ENCODE measurements at places on chromosomes 6 and 20.

DNA sequence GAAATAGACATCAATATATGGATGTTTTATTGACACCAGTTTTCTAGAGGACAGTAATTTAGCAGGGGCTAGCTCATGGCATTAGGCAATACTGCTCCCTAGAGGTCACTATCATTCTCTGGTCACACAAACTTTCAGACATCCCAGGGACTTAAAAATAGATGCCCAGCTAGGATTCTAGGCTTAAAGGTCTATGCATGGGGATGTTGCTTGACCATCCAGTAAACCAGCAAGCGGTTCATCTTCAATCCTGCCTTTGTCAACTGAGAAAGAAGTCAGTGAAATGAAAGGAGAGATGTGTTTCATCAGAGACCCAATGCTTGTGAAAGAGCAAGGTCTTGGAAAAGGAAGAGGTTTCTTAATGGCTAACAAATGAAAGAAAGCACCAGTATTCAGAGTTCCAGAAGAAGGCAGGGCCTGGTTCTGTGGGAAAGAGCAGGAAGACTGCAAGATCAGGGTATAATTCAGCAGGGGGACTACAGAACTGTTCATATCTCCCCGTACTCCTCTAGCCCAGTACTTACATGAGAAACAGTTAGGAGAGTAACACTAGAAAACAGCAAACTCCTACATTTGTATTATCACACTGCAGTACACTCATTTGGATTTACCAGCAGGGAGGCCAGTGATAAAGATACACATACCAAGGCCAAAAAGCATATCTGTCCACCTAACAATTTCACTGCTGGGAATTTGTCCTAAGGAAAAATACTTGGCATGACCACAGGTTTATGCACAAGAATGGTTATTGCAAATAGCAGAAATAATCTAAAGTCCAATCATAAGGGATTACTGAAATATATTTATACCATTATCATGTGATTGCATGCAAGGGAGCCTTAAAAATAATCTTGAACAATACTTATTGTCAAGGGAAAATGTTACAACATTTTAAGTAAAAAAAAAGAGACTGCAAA, 151.4 kb upstream of the LAMA2 start:
- ATAC-seq, result peak; percentile 42

DNA sequence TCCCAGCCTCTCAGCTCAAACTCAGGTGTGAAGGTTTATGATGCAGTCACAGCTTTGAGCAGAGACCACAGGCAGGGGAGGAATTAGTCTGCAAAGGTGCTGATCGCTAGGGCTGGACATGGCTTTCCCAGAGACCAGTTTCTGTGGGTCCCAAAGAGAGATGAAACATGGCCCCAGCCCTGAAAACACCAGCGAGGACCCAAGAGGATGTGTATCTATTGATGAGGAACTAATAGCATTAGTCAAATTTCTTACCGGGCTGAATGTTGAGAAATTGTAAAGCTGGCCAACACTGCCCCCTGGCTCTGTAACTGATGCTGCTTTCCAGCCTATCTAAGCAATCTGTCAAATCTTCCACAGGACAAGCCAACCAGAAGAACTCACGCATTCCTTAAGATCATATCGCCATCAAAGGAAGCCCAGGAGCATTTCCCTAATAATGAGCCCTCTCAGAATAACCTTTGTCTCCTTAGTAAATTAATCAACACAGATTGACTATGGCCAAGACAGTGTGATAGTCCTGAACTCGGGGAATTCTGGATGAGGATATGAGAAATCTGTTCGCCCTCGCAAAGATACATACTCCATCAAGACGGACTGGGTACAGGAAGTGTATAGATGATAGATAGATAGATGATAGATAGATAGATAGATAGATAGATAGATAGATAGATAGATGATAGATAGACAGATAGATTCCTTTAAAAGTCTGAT, 7.8 kb upstream of the ACSS1 start:
- ATAC-seq, result peak; percentile 82

DNA sequence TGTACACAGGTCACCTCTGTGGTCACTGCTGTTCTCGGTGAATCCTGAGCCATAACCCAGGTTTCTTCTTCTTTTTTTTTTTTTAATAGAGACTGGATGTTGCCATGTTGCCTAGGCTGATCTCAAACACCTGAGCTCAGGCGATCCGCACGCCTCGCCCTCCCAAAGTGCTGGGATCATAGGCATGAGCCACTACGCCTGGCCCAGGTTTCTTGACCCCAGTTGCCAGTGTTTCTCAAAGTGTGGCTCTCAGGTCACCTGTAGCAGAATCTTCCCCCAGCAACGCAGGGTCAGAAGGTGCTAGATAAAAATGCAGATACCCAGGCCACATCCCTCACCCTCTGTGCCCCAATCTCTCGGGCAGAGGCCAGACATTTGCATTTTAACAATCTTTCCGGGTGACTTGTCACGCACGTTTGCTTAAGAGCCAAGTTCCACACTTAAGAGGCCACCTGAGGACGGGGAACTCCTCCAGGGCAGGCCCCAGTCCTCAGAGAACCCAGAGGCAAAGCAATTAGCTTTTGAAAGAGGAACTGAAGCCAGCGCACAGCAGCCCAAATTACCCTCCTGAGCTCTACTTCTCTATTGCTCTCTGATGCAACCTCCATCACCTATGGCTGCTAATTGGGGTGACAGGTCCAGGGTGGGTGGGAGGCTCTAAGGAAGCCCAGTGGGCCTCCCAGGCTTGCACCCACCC, 81.8 kb downstream of the NFATC2 start:
- ATAC-seq, result peak; percentile 97

DNA sequence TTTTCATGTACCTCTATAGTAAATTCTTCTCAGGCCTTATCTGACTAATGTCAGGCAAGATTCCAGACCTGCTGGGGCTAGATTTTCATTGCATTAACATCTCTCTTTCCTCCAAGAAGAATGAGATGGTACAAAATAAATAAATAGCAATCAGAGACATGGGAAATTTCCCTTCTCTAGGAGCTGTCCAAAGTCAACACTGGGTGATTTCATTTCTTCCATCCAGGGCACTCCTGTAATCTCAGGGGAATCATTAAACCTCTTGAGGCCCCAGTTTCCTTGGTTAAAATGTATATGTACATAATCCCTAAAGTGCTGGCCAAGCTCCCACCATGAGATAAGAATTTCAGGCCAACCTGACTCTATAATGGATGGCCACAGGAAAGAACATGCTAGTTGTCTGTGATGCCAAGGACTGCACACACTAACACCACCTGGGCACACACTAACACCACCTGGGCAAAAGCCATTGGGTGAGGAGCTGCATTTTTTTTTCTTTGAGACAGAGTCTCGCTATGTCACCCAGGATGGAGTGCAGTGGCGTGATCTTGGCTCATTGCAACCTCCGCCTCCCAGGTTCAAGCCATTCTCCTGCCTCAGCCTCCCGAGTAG, 912 bp downstream of the IL17F start:
- no peak for ATAC-seq

GRCh38 chr6:34234667-34235306, 1.9 kb upstream of the HMGA1 start:
- ATAC-seq, result no peak

- peak; percentile 68 for ATAC-seq
Observed at GRCh38 chr6:44735630-44735963, 348.1 kb downstream of the CDC5L start.

DNA sequence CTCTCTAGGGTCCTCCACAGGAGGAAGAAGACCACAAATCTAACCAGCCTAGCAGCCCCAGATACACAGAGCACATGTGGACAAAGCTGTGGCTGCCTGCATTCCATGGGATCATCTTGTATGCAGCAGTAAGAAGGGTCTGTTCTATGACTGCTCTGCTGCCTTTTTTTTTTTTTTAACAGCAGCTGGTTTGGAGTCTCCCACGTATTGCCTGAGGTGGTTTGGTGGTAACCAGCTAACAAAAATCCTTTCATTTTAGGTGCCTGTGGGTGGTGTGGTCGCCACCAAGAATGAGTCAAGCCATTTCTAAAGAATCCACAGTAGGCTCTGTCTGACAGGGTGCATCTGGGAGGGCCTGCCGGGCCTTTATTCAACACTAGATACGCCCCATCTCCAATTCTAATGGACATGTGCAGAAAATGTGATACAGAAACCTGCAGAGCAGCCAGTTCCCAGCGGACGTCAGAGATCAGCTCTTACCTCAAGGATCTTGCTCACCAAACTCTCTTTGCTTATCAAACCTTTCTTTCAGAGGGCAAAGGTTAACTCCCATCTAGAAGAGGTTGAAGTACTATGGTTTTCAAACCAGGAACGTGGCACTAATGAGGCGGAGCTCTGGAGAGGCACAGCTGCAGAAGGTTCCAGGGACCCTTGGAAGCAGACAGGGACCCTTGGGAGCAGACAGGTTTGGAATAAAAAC, 32.0 kb downstream of the GNAS-AS1 start:
- peak; percentile 72 for ATAC-seq

DNA sequence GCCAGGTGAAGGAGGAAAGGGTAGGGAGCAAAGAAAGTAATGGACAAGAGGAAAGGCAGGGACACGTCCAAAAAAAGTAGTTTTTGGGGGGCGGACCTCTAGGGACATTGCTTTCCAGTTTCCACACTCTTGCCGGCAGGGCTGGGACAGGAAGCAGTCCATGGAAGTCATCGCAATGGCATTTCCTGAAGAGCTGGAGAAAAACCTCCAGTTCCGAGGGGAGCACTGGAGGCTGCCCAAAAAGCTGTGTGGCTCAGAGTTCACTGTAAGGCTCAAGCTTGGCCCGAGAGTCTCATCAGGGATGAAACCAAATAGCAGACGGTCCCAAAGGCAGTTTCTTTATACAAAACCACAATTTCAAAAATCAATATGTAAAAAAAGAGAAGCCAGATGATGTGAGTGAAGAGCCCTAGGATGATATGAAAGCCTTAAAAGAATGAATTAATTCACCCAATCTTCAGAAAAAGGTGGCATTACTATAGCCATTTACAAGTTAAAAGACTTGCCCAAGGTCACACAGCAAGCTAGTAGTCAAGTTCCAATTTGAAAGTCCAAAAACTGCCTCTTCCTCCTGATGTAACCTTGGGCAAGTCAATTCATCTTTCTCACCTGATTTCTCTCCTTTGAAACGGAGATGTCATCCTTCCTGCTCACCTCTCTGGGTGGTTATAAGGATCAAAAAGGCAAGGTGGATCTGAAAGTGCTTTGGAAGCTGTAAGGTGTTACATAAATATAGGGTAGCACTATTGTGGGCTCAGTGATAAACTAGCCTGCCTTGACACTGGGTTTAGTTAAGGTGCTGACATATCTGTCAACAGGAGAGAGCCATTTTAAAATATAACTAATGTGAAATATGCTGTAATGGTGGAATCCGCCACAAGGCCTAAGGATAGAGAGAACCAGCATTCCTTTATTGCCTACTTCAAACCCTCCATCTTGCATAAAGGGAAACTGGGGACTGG, 9.1 kb downstream of the BCL2L1 start:
- ATAC-seq, result no peak

DNA sequence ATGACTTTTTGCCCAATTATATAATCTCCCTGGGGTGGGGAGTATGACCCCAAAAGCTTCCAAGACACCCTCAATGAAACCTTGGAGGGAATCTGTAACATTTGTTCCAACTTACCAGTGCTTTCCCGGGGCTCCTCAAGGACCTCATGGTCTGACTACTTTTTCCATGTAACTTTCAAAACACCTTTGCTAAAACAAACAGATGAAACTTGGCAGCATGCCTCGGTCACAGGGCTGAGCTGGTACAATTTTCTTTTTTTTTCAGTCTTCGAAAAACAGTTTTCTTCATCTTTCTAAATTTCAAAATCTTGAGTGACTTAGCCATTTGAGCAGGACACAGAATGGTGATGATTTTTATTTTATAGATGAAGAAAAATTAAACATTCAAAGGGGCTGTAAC, 241.2 kb downstream of the BMP7 start:
- no peak for ATAC-seq

DNA sequence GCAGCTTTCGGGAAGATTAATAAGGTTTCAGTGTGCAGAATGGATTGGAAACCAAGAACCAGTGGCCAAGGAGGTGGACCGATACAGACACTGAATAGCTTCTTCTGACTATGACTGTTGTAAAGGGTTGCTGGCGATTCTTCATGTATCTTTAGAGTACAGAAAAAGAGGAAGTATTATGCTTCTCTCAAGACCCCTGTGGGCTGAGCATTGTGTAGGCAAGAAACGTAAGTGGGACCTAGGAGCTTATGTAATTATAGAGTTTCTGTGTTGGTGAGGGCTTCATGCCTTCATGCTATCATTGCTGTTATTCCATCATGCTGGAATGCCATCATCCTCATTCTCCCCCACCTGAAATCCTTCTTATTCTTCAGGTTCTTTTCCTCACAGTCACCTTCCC, 105.4 kb upstream of the AKIRIN2 start:
- peak; percentile 83 for ATAC-seq

DNA sequence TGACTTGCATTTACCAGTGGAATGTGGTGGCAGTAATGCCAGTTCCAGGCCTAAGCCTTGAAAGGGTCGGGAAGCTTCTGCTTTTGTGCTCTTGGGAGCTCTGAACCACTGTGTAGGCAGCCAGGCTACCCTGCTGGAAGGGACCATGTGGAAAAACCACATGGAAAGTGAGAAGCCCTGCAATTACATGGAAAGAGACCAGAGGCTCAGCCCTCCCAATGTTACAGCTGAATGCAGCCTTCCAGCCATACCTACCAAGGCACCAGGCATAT, 14.9 kb upstream of the KCNB1 start:
- ATAC-seq, result no peak

DNA sequence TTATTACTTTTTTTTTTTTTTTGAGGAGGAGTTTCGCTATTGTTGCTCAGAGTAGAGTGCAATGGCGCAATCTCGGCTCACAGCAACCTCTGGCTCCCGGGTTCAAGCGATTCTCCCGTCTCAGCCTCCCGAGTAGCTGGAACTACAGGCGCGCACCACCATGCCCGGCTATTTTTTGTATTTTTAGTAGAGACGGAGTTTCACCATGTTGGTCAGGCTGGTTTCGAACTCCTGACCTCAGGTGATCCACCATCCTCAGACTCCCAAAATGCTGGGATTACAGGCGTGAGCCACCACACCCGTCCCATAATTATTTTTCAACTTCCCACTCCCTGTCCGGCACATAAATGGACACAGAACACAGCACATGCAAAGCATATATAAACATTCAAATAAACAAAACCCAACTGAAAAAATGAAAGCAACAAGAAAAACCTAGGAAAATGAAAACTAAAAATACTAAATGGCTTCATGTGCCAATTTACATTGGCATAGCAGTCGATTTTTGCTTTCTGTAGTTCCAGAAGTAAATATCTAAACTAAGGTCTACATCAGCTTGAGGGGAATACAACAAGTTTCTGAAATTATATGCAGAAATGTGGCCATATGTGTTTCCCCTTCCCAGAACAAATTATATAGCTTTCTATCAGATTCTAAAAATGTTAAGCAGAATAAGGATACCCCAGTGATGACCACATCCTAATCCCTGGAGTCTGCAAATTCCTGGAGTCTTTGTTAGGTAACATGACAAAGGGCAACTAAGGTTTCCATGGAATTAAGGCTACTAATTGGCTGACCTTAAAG, 113.9 kb downstream of the HFE start:
- no peak for ATAC-seq

- no peak for ATAC-seq
Observed at GRCh38 chr20:31605902-31606803, 1.1 kb downstream of the ID1 start.

GRCh38 chr6:149456311-149457021, 28.3 kb downstream of the ZC3H12D start:
- no peak for ATAC-seq
